ENCODE measurements at places on chromosomes 1 and 21. TPM values are rescaled to one million over a fixed set of nuclear protein-coding genes. Genes with fewer than 3 reads are reported as not detected.

DNA sequence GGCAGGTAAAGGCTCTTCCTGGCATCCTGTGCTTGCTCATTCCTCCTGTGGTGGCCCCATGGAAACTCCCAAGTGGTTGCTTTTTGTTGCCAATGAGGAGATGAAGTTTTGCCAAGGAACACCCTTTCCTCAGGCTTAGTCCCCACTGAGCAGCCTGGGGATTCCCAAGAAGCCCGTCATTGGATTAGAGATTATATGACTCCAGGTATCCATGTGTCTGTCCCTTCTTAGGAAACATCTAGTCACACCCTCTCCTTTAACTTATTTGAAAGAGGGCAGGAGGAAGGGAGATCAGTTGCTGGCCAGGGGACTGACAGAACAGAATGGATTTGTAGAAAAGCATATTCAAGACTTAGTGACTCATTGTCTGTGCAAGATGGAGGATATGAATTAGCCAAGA, 3.8 kb upstream of the LCE3A start:
- H3K4me3 ChIP-seq = no peak overlapping the region
- no peaks in the 10 kb centered on the region for H3K4me1 ChIP-seq
- no peaks in the 10 kb centered on the region for H3K36me3 ChIP-seq
- DNase-seq = no peak
- no peak overlapping the region for H3K27ac ChIP-seq

DNA sequence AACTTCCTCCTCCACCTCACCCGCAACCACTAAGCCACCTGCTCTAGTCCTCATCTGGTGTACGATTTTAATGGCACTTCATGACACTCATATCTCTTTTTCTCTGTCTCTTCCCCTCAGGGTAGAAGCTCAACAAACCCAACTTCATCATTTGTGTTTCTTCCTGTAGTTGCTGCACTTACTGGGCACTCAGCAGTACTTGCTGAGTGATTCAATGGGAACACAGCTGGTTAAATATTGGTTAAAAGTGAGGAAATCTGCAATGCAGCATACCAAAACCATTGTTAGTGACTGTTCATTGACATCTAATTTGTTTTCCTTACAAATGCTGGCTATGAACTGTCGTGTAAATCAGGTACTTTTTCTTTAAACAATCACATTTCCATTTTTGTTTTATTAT, 541.1 kb upstream of the PRMT6 start:
- H3K27ac ChIP-seq = no peak overlapping the region
- H3K36me3 ChIP-seq = no peaks in the 10 kb centered on the region
- no peak for DNase-seq
- no peaks in the 10 kb centered on the region for H3K27me3 ChIP-seq
- no peaks in the 10 kb centered on the region for H3K4me1 ChIP-seq

GRCh38 chr1:221454096-221454495, 287.8 kb downstream of the DUSP10 start:
- no peak overlapping the region for H3K4me3 ChIP-seq
- no peak for DNase-seq
- no peaks in the 10 kb centered on the region for H3K4me1 ChIP-seq
- H3K27ac ChIP-seq = no peak overlapping the region
- H3K27me3 ChIP-seq = no peaks in the 10 kb centered on the region
- no peaks in the 10 kb centered on the region for H3K36me3 ChIP-seq

Gene IFI16
- polyA plus RNA-seq = 54.4 TPM

Gene KPRP
- polyA plus RNA-seq = not detected

Gene PGM1
- polyA plus RNA-seq = 86.1 TPM
